ENCODE measurements at places on chromosomes 1 and 21.

DNA sequence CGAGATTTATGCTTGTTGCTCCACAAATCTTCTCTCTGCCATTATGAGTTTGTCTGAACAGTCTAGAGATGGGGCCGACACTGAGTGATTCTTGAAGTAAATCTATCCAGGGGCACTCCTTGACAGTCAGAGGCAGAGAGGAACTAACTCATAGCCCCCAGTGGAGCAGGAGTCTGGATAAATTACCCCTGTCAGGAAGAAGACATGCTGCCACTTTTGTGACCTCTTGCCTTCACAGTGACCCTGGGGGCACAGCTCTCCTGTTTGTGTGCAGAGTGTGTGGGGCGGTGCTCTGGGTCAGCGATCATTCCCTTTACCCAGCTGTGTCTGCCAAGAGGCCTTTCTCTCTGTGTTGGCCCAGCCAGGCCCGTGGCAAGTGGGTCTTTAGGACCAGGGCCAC is 29.5 kb downstream of the PEX14 start:
- DNase-seq, result no peak

GRCh38 chr1:232550007-232550406 is 79.9 kb downstream of the SIPA1L2 start:
- DNase-seq, result no peak

DNA sequence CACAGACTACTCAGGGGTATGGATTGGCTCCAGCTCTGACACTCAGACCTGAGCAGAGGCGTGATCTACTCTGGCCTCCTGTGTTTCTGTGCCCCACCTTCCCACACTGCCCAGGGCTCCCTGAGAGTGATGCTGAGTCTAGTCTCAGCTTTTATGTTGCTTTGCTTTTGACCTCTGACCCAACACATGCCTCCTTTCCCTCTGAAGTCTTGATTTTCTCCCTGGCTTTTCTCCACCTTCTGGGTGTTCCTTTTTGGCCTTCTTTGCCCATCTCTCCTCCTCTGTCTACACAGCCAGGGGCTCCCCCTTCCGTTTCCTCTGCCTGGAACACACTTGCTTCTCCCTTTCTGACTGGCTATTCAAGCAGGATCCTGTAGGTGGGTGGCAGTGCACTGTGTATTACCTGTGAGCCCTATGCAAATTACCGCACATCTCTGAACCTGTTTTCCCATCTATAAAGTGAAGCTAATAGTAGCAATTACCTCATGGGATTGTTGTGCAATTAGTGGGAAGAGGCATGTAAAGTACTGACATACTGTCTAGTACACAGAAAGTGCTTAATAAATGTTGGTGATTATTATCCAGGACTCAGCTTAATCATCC is 13.7 kb upstream of the MEX3A start:
- DNase-seq, result no peak

GRCh38 chr1:115400891-115401290 is 62.8 kb upstream of the NGF start:
- DNase-seq, result no peak

DNA sequence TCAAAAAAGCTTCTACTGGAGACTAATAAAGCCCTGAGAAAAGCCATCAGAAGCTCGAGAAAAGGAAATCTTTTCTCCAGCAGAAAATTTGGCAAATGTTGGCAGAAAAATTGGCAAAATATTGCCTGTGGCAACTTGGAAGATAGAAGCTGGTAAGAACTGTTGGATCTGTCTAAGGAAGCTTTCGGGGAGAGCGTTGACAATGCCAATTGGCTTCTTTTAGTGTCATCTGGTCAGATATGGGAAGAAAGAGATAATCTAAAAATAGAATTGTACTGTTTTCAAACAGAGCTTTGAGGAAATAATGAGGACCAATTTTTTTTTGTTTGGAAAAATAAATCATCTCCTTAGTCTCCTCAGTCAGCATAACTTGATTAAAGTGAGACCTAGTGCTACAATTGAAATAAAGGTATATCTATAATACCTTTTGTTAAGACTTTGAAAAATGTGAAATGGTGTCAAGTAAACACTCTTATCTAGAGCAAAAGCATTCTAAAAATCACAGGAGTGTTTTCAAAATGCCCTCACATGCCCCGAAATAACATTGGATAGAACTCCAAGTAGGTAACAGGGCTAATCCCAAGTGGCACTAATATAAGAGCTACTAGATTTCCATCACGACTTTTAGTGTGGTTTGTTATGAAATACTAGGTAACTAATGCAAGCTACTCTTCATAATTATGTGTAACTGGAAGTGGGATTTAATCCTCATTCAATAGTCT is 882.2 kb upstream of the B3GALT2 start:
- no peak for DNase-seq

GRCh38 chr1:108897865-108898720 is 21.3 kb downstream of the GPSM2 start:
- DNase-seq, result no peak

DNA sequence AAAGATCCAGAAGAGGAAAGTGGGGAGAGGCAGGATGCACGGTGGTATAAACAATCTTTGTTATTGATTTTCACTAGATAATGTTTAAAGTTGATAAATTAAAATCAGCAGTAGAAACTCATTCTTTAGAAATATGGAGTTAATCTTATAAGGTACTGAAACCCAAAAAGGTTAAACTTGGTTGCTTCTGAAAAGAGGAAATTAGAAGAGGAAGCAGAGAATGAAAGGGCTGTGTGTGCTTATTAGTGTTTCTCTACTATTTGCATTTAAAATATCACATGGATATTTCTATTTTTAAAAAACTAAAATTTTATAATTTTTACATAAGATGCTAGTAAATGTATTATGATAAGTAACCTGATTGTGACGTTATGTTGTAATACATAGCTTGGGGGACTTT is 24.4 kb downstream of the C1orf141 start:
- DNase-seq, result no peak

- no peak for DNase-seq
Measured at GRCh38 chr1:162422662-162423375, 10.9 kb upstream of the SH2D1B start.

Measured in activated naive CD4-positive, alpha-beta T cell (primary cell).